ENCODE measurements at places on chromosomes 12 and 14.

GRCh38 chr12:132640936-132641335, 22.4 kb downstream of the P2RX2 start:
- no peak for DNase-seq

- DNase-seq, result no peak
These were observed 56.1 kb downstream of the EPS8 start for GRCh38 chr12:15733136-15733535.

DNA sequence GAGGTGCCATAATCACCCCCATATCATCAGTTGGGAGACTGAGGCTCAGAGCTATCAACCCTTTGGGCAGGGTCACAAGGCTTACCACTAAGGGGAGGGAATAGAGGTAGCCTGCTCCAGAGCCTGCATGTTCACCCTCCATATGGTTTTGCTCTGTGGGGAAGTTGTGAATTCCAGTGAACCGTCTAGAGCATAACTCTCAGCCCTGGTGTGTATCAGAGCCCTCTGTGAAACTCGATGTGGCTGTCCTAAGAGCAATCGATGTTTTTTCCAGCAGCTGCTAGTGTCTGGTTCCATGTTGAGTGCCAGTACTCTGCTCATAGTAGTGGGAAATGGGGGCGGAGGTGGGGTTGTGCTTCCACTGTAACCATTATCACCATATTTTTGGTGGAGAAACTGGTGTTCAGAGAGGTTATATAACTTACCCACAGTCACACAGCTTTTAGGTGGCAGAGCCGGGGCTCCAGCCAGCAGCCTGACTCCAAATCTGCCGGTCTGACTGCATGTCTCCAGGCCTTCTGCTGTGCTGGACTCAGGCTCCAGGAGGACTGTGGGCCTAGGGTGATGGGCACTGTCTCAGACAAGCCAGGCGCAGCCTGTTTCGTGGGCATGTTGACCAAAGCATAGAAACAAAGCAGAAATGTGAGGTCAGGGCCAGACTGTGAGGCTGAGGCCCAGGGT, 104.2 kb downstream of the ADCK1 start:
- no peak for DNase-seq

- DNase-seq, result no peak
These were observed 42.6 kb downstream of the LIMA1 start for GRCh38 chr12:50240792-50241114.

GRCh38 chr14:89619596-89619995, 202.6 kb upstream of the FOXN3 start:
- DNase-seq, result no peak

- peak; percentile 42 for DNase-seq
These were observed 140.9 kb downstream of the EFCAB11 start for GRCh38 chr14:89813617-89814031.

DNA sequence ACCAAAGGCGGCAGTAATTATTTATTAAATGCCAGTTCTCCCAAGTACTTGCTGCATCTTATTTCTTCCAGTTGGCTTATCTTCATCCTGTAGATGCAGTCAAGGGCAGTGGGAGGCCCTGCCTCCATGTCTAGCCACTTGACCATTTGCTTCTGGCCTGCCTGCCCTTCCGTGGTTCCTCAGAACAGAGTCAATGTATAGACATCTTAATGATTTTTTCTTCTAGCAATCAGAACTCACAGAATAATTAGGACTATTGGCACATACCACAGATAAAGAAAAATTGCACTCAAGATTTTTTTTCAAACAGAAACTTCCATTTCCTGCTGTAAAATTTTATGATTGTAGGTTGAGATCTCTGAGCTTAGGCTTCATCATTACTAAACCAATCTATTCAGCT, 20.9 kb downstream of the NR1H4 start:
- no peak for DNase-seq

DNA sequence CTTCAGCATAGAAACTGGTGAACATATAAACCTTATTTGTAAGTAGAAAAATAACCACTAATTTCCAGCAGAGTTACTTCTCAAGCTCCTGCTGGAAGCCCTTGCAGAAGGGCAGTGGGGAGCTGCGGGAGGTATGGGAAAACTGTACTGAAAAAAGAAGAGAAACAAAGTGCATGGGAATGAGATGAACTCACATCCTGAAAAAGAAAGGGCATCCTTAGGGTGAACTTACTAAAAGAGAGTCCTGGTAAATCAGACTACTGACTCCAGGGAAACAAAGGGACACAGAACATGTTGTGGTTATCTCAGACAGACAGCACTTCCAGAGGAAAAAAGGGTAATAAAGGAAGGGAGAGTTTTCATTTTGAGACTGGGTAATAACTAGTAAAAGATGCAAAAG, 515.1 kb downstream of the RPL10L start:
- DNase-seq, result no peak

DNA sequence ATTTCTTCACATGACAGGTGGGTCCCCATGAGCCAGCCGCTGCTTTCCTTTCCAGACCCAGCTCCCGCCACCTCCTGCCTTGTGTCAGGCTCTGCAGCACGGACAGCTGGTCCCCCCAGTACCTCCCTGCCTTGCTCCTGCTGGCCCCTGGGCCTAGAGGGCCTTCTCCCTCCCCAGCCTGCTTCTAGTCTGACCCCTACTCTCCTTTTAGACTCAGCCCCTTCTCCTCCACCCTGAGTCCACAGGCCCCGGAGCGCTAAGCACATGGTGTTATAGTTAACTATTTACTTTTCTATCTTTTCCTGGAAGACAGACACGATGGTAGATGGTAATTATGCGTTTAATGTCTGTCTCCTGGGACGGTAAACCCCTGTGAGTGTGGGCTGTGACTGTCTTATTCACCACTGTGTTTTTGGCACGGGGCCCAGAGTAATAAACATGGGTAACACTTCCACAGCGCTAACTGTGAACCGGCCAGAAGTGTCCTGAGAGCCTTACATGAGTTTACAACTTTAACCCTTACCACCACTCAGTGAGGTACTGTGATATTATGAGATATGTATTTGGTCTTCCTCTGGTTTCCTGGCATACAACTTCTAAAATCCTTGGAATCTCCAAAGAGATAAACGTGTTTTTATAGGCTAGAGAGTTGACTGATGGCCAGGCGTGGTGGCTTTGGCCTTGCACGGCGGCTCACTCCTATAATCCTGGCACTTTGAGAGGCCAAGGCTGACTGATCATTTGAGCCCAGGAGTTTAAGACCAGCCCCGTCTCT, 41.2 kb downstream of the DGLUCY start:
- DNase-seq, result no peak

GRCh38 chr12:38782359-38782758, 123.0 kb downstream of the CPNE8 start:
- DNase-seq, result no peak

DNA sequence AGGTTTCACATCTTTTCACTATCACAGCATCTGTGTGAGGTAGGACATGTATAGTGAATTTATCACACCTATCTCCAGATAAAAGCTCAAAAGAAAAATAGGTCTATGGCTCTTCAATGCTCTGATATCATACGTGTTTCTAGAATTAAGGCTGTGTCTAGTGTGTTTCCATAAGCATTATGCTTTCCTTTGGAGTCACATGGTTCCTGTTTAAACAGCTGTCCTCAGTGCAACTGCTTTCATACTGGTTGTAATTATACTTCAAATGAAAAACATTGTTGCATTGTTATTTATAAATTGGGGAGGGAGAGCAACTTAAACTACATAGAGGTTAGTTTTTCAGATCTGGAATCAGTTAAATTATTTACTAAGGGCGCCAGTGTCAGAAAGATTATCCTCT, 151.6 kb downstream of the SYT1 start:
- no peak for DNase-seq

DNA sequence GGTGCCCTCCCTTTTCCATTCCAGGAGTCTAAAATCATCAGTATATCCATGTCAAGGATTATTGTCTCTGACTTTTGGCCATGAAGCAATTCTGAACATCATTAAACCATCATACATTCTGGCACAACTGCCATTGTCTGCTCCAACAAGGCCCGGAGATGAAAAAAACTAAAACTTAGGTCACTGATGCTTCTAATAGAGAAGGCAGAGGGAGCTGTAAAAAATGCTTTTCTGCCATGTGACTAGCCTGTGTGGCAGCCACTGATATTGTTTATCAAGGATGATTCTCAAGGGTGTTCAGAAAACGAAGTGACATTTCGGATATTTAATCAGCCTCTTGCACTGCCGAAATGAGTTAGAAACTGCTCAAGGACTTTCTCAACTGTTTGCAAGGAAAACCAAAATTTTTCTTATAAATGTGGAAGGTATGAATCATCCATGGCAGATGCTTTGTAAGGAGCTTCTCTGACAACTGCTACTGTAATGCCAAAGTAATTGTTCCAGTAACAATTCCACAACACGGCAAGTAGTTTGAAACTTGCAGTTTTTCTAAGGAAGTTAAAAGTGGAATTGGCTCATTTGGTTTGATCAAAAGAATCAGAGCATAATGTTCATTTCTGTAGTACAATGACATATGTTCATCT, 1076.5 kb upstream of the FLRT2 start:
- no peak for DNase-seq
